ENCODE measurements at places on chromosomes 12 and 14.

GRCh38 chr12:7748852-7749251 lies 1.7 kb upstream of the CLEC4C start:
- DNase-seq = no peak

DNA sequence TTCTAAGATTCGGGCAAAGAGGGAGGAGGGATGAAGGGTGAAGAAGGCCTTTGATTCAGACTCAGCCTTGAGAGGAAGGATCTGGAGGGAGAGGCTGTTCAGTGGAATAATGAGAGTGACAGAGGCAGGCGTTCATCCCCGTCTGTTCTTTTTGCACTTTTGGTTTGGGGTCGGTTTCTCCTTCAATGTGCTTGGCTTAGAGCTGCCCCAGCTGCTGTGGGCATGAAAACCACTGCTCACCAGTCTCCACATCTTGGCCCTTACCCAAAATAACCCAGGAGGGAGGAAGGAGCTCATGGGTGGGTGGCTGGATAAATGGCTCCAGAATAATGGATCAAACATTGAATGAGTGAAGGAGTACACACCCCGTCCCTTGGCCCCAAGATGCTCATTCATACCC lies 261.7 kb upstream of the FKBP4 start:
- no peak for DNase-seq

GRCh38 chr12:132572801-132573760 lies 37.3 kb downstream of the LRCOL1 start:
- DNase-seq = no peak

- peak; percentile 32 for DNase-seq
Observed at GRCh38 chr14:90398315-90398839, 1.5 kb downstream of the CALM1 start.

DNA sequence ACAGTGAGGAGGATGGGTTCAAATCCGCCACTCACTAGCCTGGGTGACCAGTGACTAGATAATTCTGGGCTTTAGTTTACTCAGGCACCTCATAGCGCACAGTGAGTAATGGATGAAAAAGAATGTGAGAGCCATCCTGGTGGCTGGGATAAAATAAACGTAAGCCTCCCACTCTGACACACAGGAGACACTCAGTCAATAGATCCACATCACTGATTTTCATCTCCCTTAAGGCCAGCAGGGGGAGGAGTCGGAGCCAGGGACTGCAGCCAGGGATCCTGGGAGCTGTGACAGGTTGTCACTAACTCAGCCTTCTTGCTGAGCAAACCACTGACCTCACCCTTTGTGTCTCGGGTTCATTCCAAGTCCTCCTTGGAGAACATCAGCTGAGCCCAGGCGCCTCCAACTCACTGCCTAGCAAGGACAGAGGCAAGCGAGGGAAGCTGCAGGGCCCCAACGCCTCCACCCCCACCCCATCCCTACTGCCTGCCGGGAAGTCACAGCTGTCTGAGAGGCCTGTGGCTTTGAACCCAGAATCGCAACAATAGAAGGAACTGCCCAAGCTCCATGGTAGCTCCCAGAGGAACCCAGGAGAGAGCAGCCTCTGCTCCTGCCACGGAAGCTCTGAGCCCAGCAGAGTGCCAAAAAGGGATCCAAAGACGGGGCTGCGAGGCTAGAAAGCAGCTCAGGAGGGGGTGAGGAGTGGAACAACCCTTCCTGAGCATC lies 30.7 kb downstream of the PXN start:
- DNase-seq = peak; percentile 86
